Stimulated activated CD8-positive, alpha-beta memory T cell treated with anti-CD3 and anti-CD28 coated beads, Interleukin-12 subunit alpha, Interleukin-12 subunit beta, amount 100 ng/mL, for 1 hour (primary cell): ENCODE measurements at places on chromosomes 16 and 17.

DNA sequence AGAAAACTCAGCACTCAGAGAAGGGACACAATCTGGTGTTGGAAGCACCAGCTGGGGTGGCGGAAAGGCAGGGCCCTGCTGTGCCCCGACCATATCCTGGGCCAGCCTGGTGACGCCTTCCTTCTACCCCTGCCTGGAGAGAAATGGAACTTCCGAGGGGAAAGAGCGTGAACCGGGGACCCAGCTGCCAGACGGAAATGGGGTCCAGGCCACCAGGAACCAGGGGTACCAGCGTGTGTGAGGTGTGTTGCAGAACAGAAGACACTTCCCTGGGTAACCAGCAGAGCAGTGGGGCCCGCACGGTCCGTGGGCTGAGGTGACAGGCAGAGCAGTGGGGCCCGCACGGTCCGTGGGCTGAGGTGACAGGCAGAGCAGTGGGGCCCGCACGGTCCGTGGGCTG is 6.8 kb downstream of the RAB40B start:
- DNase-seq, result no peak

DNA sequence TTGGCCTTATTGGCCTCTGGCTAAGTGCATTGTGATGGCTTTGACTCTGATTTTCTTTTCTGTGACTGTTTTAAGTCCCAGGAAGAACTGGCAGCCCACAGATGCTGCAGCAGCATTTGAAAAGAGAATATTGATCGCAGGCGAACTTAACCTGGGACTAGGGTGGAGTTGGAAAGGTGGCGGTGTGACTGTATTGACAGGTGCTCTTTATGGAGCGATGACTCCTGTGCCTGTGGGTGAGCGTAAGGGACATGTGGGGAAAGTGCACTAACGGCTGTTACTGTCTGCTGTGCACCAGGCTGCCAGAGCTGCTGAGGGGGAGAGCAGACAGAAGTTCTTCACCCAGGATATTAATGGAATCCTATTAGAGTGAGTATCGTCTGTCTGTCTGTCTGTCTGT is 21.3 kb downstream of the UBN1 start:
- DNase-seq, result no peak

DNA sequence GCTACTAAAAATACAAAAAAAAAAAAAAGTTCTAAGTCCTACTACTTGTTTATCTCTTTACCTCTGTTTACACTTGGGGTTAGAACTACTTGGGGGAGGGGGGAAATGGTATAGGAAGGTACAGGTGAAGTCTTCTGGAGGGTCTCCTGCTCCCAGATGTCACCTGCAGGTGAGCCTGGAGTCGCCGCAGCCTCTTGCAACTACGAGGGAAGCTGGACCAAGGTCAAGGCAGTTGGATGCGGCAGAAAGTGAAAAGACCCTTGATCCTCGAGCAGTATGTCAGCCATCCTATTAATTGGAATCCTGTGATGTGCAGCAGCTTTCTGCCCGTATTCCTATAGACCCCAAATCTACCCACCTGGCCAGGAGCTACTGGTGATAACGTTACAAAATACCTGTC is 33.0 kb downstream of the HAPSTR1 start:
- no peak for DNase-seq

DNA sequence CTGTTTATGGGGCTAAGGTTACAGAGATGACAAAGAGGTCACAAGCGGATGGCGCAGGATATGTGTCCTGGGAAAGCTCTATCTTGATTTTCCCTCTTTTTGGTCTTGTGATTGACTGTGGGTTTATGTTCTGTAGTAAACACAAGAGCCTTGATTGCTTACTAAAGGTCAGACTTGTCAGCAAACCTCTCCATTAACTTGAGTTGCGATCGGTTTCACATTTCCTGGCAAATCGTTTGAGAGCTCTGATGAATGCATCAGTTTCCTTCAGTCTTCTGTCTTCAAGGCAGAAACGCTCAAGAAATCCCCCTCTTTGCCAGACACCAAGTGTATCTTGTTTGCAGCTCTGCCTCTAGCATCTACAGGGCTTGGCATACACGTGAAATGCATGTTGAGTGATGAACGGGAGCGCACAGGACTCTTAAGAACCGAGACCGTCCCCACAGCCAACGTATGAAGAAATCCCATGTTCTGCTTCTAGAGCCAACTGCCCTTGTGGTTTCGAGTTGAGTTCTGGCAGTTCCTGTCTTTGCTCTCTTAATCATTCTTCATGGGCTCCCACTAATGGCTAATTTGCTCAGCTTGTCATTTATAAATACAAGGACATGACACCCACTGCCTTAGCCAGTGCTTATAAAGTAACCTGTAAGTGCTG is 143.3 kb downstream of the PITPNC1 start:
- peak; percentile 1 for DNase-seq

GRCh38 chr16:81917375-81917774 is 93.9 kb downstream of the SDR42E1 start:
- DNase-seq, result no peak

- DNase-seq, result no peak
These were observed 34.5 kb downstream of the ABCC12 start for GRCh38 chr16:48121276-48121675.

DNA sequence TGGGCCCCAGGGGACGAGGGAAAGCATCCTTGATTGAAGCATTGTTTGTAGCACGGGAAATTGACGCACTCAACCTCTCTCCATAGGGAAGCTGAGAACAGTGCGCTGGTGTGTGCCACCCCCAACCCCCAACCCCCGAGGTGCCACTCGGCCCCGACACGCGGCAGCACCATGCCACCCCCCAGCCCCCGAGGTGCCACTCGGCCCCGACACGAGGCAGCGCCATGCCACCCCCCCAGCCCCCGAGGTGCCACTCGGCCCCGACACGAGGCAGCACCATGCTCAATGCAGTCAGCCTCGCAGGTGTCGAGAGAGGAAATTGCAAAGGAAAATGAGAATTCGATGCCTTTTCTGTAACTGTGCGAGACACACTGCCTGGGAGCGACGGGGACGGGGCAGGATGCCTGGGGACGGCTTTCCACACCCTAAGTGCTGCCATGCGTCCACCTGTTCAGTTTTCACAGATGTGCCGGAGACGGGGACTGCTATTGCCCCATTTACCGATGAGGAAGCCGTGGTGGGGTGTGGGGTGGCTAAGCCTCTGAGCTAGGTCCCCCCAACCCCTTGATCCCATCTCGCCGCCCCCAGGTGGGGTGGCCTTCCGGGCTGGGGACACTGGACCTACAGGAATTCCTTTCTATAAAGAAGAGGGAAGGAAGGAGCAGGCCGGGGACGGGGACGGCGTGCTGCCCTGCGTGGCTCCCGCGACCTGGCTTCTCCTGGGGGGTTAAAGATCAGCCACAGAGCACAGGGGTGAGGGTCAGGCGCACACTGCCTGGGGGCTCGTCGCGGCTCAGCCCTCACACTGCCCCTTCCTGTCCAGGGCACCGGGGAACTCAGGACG is 9.8 kb downstream of the CBFA2T3 start:
- DNase-seq, result no peak

- no peak for DNase-seq
These were observed 1.1 kb upstream of the HAPSTR1 start for GRCh38 chr16:9090101-9090959.

- no peak for DNase-seq
These were observed 8.7 kb upstream of the FZD2 start for GRCh38 chr17:44548376-44549230.

- no peak for DNase-seq
These were observed 25.9 kb downstream of the CYB561 start for GRCh38 chr17:63419949-63420867.

DNA sequence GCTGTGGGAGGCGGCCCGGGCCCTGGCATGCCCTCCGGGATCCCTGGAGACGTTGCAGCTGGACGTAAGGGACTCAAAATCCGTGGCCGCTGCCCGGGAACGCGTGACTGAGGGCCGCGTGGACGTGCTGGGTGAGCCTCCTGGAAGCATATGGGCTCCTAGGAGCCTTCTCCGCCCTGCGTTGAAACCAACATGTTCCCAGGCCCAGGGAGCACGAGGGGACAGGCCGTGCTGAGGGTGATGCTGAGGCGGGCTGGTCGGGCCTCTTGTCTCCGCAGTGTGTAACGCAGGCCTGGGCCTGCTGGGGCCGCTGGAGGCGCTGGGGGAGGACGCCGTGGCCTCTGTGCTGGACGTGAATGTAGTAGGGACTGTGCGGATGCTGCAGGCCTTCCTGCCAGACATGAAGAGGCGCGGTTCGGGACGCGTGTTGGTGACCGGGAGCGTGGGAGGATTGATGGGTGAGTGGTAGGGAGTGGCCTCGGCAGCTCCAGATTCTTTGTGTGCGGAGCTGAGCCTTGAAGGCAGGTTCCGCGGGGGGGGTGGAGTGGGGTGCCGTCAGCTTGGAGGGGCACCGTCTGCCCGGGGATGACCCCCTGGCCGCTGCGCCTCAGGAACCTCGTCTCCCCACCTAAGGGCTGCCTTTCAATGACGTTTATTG is 567 bp downstream of the HSD17B1 start:
- DNase-seq, result no peak

DNA sequence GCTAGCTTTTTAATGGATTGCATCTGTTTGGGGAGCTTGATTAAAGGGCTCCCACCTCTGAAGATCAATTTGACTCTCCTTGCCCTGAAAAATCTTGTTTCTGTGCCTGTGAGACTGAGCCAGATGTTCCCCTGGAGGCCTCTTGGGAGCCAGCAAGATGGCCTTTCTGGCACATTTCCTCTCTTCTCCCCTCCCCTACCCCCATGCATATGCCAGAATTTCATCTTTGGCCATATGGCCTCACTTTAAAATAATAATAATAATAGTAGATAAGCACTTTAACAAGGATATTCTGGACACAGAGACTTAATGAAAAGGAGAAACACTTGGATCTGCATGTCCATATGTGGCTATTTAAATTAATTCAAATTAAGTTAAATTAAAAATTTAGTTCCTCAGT is 144.1 kb upstream of the CES5A start:
- no peak for DNase-seq

- no peak for DNase-seq
These were observed 24.1 kb upstream of the GOSR2 start for GRCh38 chr17:46898860-46899259.

- DNase-seq, result peak; percentile 20
These were observed 516 bp downstream of the CPNE2 start for GRCh38 chr16:57092786-57093411.

DNA sequence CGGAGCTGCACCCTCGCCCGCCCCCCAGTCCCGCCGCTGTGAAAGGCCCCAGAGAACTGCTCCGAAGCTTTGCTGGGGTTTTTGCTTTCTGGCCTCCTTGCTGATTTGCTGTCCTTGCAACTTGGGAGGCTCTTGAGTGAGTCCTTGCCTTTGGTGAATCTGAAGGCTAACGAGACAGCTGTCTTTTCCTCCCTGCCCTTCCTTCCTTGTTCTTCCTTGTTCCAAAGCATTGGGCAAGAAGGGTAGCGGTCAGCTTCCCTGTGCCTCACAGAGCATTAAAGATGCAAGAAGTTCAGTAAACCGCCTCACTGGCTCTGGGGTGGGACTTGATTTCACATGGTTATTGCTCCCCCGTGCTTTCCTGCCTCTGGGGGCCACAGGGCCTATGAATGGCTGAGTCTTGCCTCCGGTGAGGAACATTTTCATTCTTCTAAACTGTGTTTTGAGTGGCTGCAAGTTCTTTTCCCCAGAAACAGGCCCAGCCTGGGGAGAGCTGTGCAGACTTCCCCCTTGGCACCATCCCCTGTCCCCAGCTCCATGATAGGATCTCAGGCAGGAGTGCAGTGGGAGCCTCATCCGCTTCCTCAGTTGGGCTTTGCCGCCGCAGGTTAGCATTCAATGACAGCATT is 1.4 kb downstream of the YPEL2 start:
- DNase-seq, result no peak

- DNase-seq, result no peak
These were observed 393.3 kb upstream of the CDH11 start for GRCh38 chr16:65515193-65515592.

- no peak for DNase-seq
These were observed 45.5 kb downstream of the PEMT start for GRCh38 chr17:17545984-17546383.

GRCh38 chr16:1097800-1098199 is 1.8 kb upstream of the C1QTNF8 start:
- DNase-seq, result no peak

GRCh38 chr16:85974428-85975375 is 75.7 kb downstream of the IRF8 start:
- DNase-seq, result no peak

GRCh38 chr16:30700971-30701370 is 2.0 kb downstream of the SRCAP start:
- DNase-seq, result no peak

GRCh38 chr17:1398931-1399678 is 917 bp downstream of the YWHAE start:
- DNase-seq, result peak; percentile 29

DNA sequence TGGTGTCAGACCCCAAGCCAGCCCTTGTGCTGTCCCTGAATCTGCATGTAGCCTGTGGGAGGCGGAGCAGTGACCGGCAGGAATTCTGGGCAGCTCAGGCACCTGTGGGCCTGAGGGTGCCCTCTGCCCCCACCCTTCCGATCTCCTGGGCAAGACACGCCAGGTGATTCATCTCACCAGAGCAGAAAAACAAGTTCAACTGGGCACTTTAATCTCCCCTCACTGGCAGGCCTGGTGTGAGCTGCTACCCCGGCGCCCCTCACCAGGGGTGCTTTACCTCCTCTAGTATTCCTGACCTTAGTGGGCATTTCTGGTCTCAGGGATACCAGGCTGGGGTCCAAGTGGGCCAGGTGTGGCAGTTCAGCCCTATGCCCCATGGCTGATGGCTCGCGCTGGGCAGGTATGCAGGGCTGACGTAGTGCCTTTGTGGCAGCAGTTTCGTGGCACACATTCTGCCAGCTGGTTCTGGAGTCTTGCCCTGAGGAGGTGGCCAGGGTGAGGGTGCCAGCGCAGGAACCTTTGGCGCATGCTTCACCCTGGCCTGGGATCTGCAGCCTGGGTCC is 6.0 kb downstream of the ERBB2 start:
- no peak for DNase-seq

GRCh38 chr16:89476811-89477261 is 13.5 kb downstream of the ANKRD11 start:
- no peak for DNase-seq

DNA sequence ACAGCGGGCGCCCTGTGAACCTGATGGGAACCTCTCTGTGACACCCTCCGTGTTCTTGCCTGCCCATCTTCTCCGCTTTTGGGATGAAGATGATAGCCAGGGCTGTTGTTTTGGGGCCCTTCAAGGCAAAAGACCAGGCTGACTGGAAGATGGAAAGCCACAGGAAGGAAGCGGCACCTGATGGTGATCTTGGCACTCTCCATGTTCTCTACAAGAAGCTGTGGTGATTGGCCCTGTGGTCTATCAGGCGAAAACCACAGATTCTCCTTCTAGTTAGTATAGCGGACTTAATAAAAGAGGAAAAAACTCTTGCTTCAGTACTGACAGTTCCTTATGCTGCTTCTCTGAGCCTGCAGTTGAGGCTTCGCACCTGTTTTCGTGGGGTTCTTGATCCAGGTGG is 10.5 kb downstream of the CDK5RAP3 start:
- no peak for DNase-seq

GRCh38 chr17:62653826-62654761 is 26.6 kb downstream of the MRC2 start:
- no peak for DNase-seq

GRCh38 chr17:74671031-74671771 is 41.5 kb downstream of the CD300LF start:
- peak; percentile 45 for DNase-seq

- no peak for DNase-seq
These were observed 2.1 kb upstream of the SEPTIN12 start for GRCh38 chr16:4790261-4790660.

- no peak for DNase-seq
These were observed 6.6 kb downstream of the PRSS8 start for GRCh38 chr16:31128711-31129567.
